Activated T-cell treated with anti-CD3 and anti-CD28 coated beads for 24 hours (primary cell): ENCODE measurements at places on chromosomes 11 and 22.

DNA sequence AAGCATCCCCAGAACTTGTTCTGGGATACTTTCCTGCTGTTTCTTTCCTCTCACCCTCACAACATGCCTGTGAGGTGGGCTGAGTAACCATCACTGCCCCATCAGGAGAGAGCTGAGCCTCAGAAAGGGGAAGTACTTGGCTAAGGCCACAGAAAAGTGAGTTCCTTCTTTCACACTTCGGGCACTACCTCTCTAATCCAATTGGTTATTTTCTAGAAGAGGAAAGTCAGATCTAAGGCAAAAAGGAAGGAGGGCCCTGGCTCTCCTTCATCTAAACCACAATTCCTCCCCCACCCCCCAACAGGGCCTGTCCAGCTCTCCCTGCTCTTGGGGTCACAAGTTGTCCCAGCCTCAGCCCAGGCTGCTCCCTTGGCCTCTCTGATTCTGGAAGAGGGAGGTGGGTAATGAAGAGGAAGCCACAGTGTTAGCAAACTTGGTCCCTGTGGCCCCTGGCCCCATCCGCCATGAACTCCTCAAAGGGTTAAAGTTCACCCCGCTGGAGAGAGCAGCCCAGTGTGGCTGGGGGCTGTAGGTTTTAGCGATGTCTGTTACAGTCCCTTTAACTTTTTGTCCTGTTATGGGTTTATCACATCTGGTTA, 34.0 kb downstream of the SLC22A12 start:
- DNase-seq: no peak

DNA sequence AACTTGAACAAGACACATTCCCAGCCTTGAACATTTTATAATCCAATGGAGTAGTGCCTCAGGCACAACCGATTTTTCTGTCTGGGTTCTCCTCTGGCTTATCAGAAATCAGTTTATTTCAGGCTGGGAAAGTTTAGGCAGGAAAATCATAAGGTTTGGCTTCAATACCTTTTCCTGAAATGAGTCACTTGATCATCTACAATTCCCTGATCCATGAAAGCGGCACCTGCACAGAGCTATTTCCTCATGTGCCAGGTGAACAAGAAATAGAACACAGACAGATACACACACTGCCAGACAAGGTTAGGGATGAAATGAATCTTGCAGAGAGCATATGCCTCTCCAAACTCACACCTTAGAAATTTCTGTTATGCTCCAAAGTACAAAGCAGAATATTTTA, 106.7 kb upstream of the OR9G4 start:
- no peak for DNase-seq

- DNase-seq: no peak
Measured at GRCh38 chr11:128580612-128581011, 6.7 kb downstream of the ETS1 start.

GRCh38 chr11:15617126-15617525, 502.4 kb downstream of the INSC start:
- no peak for DNase-seq

DNA sequence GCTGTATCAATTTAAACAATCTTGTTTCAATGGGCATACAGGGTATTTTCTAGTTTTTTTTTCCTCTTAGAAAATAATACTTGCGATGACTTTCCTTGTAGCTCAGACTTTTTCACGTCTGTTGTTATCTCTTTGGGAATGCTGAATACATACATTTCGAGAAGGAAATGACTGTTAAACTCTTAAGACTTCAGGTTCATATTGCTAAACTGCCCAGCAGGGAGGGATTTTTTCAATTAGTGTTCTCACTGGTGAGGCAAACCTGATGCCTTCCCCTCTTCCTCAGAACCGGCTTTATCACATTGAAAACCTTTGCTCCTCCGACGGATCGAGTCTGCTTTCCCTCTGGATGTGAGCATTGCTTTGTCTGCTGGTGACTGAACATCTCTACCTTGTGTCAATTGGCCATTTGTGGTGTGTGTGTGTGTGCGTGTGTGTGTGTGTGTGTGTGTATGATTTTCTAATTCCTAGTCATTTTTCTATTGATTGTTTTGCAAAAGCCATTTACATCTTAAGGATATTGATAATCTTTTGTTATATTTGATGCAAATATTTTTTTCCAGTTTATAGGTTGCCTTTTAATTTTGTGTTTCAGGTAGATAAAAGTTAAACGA, 6.6 kb downstream of the NEAT1 start:
- no peak for DNase-seq

- no peak for DNase-seq
Measured at GRCh38 chr11:64563966-64564365, 27.1 kb upstream of the SLC22A12 start.

GRCh38 chr11:88131764-88132470, 43.3 kb downstream of the RAB38 start:
- no peak for DNase-seq

DNA sequence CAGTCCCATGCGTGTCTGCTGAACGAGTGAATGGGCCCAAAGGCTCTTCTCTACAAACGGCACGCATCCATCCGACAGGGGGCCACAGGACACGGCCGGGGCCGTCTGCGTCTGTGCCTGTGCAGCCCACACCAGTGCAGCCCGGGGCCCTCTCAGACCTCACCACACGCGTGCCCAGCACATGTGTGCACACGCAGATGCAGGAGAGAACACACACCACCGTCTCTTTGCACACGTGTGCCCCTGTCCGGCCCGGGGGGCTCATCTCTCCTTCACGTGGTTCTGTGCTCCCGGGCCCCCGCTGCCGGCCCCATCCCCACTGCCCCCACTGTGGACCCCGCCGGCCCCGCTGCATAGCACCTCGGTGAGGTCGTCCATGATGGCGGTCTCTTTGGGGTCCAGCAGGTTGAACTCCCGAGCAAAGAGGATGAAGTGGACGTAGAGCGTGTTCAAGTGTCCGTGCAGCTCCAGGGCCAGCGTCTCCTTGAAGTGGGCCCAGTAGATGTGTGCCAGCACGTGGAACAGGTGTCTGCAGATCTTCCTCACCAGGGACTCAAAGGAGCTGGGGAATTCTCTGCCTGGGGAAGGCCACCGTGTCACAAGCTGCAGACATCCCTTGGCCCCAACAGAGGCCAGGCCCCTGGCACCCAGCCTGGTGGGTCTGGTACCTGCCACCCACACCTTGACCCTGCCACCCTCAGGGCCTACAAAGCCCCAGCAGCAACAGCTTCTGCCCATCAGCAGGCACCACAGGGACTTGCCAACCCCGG, 16.5 kb downstream of the MOB2 start:
- DNase-seq: no peak

GRCh38 chr11:124199702-124200101, 16.6 kb downstream of the OR10D3 start:
- no peak for DNase-seq

DNA sequence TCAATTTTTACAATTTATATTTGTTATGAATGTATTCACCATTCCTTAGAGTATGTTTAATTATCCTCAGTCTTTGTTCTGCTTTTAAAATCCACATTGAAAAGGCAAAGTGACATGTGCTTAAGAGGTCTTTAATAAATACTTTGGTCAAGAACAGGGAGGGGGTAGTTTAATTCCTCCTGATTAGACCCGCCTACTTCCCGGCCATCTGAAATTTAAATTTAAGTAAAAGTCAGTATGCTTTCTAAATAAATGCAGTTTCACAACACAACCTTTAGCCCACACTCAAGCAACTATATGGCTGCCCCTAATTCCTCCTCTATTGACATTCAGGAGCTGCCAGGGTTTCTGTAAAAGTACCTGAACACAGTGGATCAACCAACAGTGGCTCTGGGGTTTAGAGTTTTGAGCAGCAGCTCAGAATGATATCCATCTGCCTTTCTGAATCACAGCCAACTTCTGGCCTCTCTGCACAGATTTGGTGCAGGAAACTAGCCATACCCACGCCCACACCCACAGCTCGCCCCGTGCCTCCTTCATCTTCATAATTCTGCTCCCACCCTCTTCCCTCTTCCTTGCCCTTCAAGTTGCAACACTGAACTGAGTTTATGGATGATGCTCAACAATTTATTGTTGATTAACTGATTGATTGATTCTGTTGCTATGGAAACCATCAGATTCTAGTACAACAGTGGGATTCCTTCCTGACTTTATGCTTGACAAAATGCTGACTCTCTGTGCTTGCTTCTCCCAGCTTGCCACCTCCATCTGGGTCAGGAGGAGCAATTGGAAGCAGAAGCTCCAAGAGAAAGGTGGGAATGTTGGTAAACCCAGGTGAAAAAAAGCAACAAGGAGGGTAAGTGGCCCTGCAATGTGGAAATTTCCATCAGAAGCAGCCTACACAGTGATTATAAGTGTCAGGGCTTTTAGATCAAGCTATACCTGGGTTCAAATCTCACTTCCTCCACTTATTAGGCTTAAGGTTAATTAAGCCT, 70.8 kb downstream of the PANX1 start:
- no peak for DNase-seq

GRCh38 chr11:30683176-30683575, 97.0 kb upstream of the MPPED2 start:
- DNase-seq: no peak

DNA sequence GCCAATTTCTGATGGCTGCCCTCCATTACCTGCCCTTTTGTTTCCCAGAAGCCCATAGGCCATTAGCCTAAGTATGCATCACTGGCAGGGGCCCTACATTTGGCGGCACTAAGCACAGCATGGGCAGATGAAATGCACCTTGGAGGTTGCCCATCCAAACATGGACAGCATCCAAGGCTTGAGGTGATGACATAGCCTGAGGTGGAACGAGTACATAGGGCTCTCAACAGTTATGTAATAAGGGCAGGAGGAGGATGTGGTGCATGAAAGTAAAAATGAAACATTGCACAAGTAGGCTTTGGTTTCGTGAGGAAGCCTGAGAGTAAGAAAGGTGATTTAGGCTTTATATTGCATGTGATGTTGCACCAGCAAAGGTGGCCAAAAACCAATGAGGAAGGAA, 148.1 kb downstream of the FAM76B start:
- no peak for DNase-seq

DNA sequence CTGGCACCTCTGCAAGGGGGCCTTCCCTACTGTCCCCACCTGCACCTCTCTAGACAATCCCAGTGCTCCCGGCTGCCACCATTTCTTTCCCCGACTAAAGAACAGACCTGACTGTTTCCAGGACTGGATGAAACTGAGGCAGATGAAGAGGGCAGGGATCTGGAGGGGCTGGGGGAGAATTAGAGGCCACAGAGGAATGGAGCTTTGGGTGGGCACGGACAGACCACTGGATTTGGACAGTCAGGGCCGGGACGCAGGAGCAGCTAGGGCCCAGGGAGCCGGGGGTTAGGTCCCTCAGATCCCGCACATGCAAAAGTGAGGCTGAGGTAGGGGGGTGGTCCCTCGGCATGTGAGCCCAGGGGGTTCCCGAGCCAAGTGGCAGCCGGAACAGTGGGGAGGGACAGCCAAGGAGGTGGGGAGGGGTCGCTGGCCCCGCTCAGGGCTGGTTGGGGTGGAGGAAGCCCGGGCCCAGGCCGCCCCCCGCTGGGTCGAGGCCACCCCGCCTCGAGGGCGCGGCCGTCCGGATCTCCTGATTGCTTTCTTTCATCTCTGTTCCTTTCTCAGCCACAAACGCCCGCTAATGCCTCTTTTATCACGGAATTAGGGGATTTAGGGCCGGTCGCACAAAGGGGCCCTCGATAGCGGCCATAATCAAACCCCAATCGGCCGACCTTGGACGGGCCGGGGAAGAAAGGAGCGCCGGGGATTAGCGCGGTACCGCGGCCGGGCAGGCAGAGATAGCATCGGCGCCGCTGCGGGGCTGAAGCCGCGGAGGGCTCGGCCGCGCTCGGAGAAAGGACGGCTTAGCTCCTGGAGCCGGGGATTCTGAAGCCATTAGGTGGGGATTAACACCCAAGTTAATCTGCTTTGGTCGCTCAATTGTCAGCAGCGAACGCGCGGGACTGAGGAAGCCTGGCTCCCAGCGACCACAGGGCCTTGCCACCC, 9.3 kb downstream of the SLC25A1 start:
- no peak for DNase-seq

DNA sequence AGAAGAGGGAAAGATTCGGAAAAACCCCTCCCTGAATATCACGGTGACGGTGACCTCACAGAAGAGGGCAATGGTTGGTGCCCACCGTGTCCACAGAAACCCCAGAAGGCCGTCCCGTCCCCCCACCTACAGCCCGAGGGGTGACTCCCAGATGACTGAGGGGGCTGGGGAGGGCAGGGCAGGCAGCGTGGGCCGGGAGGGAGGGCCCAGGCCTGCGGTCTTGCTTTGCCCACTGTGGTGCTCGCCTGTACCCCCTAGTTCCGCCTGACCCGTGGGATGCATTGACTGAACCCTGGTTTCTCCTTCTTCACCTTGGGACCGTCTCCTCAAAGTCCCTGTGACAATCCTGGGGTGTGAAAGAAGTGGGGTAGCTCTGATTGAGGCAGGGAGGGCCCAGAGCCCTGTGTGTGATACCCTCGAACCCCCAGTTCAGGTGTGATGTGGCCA, 526.7 kb downstream of the BRD1 start:
- no peak for DNase-seq

DNA sequence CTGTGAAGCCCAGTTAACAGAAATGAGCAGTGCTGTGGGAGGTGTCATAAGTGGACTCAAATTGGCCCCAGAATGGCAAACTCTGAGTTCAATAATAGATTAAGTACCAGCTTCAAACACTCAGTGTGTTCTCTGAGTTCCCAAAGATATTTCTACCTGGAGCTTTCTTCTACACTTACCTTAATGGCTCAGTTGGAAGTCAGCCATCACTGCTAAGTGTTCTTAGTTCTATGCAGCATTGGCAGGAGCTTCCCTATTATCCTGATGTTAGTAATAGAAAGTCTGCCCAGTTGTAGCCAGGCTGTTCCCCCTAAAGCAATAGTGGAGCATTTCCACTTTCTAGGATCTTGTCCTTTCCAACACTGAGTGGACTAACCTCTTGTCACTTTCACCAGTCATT, 9.7 kb upstream of the PIK3IP1 start:
- DNase-seq: no peak

DNA sequence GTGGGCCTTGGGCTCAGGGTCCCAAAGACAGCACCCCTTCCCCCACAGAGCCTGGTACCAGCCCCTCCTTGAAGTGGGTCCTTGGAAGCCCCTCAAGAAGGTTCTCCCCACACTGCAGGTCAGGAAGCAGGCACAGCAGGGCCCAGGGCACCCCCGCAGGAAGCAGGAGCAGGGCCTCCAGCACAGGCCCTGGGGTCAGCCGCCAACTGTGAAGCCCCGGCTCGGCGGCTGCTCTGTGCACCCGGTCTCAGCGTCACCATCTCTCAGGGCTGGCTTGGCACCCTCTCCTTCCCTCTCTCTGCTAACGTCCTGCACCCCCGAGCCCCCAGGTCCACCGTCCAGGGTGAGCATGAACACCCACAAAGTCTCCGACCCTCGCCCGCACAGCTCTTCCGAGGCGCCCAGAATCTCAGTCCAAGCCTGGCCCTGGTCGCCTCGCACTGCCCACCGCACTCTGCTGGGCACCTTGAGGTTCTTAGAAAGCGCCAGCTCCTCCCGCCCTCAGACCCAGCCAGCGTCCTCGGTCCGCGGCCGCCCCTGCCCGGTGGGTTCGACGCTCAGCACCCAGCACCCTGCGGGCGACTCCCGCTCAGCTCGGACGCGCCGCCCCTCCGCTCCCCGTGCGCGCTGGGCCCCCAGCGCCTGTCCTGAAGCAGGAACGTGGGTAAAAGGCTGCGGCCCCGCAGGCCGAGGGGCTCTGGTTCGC, 1.4 kb upstream of the SIGIRR start:
- DNase-seq: no peak
